ENCODE measurements at places on chromosomes 7 and 10.

DNA sequence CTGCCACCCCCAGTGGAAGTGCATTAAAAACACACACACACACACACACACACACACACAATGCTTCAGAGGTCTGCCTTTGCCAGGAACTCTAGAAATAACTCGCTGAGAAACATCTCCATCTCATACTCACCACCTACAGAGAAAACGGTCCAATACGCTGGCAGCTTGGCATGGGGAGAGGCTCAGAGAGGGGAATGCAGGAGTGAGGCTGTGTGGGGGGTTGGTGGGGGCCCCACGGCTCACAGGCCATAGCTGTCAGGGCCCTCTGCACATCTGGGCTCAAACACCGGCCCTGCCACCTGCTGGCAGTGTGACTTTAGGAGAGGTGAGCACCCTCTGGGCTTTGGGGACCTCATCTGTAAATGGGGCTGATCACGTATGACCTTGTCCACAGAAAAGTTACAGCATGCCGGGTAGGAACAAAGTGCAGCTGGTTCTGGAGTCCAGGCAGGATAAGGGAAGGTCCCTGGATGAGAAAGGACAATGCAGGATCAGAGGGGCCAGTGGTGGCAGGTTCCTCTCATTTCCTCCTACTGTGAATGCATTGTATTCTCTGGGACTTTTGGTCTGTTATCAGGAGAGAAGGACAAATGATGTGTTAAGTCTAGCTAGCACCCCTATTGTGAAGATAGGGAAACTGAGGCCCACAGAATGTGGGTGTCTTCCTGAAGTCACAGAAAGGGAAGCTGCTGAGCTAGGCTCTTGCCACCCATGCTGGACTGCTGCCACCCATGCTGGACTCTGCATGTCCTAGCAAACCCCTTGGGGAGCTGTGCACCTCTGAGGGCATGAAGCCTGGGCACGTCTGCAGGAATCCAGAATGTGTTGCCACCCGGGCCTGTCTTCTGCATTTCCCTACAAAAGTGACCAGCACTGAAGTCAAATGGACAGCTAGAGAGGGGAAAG, 404.6 kb downstream of the RPS24 start:
- DNase-seq: no peak

- peak; percentile 92 for DNase-seq
Measured at GRCh38 chr10:89373916-89374711, 3.7 kb upstream of the IFIT1B start.

DNA sequence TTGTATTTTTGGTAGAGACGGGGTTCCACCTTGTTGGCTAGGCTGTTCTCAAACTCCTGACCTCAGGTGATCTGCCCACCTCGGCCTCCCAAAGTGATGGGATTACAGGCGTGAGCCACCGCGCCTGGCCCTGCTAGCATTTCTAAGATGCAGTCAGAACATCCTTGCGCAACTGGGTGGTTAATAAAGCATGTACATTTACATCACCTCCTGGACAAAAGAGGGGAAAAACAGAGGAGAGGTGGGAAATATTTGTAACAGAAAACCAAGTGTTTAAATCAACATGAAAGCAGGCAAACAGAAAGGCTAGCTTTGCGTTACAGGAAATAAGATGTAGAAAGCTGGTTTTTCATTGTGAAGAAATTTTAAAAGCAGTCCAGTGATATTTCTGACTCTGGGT, 220.9 kb upstream of the KMT2E start:
- DNase-seq: no peak

DNA sequence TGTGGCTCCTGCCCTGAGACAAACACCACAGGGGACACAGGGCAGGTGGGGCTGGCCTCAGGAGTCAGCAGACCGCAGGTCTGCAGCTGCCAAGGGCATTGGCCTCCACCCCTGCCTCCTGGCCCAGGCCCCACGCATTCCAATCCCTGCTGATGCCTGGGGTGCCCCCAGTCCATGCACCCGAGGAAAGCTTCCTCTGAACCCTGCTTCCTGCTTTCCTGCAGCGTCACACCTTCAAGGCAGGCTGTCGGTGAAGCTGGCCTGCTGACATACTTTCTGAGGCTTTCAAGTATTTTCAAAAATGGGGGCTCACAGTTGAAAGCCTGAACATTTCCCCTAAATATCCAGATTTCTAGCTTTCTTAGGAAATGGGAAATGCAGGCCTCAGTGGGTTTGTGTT, 22.5 kb upstream of the ANTXRL start:
- no peak for DNase-seq

DNA sequence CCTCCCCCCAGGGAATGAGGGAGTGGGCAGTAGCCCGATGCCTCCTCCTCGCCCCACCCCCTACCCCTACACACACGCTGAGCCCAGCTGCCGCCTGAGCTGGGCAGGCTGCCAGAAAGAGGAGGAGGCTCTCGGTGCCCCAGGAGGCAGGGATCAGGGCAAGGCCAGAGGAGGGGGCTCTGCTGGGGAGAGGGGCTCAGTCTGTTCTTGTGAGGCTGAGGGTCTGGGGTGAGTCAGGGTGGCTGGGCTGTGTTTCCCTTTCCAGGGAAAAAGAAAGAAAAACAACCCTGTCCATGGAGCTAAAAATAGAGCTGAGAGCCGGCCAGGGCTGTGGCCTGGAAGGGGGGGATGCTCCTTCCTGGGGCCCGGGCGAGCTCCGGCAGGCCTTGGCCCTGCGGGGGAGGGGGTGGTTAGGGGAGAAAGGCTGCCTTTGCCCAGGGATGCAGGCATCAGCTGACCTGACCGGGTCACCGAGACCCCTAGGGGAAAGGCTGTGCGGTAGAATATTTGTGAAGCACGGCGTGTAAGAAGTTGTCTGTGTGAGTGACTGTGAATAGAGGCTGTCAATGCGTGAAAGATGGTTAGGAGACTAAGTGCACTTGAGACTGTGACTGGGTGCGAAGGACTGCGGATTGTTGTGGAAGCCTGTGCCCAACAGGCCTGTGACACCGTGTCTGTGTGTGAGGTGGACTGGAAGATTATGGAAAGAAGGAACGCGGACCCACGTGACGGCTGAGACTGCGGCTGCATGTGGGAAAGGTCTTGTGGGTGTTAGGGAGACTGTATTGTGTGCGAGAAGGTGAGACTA, 1.2 kb upstream of the LZTS2 start:
- peak; percentile 82 for DNase-seq

DNA sequence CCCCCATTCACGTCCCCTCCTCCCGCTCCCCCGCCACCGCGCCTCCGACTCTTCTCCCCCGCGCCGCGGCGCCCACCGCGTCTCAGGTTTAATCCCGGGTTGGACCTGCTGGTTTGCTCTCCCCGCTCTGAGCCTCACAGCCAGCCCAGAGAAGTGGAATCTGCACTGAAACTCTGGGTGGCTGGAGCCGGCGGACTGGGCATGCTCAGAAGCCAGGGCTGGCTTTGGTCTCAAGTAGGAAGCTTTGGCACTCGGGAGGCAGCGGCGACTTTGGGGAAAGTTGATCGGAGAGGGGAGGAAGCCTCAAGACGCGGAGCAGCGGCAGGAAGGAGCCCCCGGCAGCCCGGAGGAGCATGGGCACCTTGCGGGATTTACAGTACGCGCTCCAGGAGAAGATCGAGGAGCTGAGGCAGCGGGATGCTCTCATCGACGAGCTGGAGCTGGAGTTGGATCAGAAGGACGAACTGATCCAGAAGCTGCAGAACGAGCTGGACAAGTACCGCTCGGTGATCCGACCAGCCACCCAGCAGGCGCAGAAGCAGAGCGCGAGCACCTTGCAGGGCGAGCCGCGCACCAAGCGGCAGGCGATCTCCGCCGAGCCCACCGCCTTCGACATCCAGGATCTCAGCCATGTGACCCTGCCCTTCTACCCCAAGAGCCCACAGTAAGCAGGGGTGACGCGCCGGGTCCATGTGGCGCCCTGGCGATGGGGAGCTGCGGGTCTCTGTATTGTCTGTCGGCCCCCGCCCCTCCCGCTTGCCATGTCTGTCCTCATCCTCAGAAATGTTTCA, at the start of gene PRKG1:
PRKG1 (plus strand) TSS at position 250 of the 791 bp plus-strand sequence.
- DNase-seq: no peak

- no peak for DNase-seq
Measured at GRCh38 chr10:53111529-53111928, 338.9 kb upstream of the MBL2 start.

DNA sequence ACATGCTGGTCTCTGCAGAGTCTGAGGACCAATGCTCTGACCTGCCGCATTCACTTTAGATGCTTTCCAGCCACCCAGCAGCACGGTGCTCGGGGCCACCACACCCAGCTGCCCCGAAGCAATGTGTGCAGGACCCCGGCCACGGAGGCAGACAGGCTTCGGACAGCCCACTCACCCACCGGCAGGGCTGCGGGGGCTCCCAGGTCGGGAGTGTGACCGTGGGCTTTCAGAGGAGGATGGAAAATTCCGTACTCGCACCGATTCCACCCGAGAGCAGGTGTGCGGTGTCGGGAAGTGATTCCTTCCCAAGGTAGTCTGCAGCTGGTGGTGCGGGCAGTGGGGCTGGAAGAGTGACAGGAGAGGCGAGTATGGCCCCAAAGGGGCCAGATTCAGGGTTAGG, 190.9 kb downstream of the DNAJB6 start:
- no peak for DNase-seq

GRCh38 chr7:38824948-38825347, 84.0 kb downstream of the VPS41 start:
- DNase-seq: no peak

- DNase-seq: no peak
Measured at GRCh38 chr7:31175672-31176071, 123.6 kb downstream of the ADCYAP1R1 start.

DNA sequence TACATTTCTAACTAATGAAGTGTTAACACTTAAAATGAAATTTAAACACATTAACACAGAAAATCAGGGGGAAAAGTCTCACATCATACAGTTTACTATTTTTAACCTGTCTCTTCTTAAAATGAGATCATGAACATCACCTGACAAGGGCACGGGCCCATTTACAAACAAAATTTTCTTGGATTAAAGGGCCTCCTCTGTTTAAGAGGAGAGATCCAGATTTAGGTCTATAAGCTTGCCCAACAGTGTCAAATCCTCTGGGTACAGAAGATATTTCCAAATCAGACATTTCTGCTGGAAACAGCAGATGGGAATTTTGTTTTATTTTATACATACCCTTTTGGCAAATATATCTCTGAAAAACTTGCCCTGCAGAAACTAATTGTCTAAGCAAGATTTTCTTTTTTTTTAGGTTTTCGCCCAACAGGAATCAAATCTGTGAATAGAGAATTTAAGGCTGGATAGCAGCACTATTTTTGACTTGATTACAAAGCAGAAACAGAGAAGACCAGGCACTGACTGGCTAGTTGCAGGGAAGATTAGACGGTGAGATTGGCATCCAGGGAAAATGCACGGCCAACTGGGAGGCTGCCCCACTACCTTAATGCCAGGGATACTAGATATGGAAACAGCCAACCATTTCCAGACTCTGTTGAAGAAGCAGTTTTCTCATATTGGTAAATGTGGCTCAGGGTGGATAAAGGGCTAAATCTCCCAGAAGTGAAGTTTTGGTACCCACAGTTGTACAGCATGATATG, 173.4 kb downstream of the LRRN3 start:
- DNase-seq: no peak

DNA sequence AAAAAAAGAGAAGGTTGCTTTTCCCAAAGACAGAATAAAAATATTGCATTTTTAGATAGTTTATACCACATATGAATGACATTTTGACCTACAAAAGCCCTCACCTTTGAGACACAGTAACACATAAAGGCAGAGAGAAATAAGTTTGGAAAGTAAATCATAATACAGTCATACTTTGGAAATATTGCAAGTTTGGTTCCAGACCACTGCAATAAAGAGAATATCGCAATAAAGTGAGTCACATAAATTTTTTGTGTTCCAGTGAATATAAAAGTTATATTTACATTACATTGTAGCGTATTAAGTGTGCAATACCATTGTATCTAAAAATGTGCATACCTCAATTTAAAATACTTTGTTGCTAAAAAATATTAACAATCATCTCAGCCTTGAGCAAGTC, 40.3 kb downstream of the CCDC71L start:
- no peak for DNase-seq

DNA sequence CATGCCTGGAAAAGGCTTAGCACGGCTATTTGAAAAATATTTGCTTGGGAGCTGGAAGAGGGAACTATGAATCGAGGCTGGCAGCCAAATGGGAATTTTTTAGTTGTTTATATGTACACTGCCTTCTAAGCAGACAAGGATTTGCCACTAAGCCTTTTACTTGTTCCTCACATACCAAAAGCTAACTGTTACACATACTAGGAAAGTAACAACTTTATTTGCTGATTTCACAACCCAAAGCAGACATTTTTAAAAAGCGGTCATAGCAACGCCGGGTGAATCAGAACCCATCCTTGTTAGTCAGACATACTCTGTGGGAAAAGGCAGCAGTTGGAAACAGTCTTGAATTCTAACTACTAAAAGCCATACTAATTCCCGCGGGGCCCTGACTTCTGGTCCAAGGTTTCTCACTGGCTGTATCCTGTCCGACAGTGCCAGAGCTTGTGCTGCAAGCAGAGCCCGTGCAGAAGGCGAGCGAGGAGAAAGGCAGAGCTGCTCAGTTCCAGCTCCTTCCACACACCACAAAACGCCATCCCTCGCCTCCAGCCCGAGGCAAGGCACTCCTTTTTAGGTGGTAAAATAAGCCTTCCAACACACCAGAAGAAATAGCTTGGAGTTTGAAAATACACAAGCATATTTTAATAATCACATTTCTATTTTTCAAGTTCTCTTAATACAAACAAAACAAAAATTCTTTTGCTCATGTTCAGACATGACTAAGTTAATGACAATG, 89.2 kb downstream of the RNF216 start:
- no peak for DNase-seq

DNA sequence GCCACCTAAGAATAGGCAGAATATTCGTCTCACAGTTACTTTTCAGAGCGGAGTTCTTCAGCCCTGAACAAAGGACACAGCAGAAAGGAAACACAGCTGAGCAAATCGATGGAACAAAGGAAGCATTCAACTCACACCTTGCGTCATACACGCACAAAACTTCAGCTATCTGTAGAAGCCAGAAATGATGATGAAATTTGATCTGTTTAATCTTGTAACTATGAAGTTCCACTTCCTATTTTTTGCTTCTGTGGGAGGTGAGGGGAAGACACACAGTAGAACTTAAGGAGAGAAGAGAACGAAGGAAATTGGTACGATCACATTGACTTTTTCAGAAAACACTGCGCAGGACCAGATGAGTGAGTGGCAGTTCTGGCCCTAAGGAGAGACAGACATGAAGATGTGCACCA, 26.2 kb downstream of the FAM171A1 start:
- no peak for DNase-seq

GRCh38 chr7:73870041-73870492, 9.1 kb downstream of the TMEM270 start:
- no peak for DNase-seq

GRCh38 chr10:113320987-113321386, 231.9 kb upstream of the HABP2 start:
- DNase-seq: no peak

DNA sequence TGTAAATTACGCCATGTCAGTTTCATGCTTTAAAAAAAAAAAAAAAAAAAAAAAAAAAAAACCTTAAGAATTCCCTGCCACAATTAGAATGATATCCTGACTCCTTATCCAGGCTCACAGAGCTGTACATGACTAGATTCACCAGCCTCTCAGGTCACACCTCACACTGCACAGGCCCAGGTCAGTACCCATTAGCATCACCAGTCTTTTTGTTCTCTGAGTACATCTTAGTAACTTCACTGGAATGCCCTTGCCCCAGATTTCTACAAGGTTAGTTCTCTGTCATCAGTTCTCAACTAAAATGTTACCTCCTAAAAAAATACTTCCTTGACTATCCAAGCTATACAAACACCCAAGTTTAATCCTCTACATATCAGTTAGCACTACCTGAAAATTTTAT, 211.0 kb downstream of the LRRN3 start:
- DNase-seq: no peak

- DNase-seq: no peak
Measured at GRCh38 chr7:106384373-106384772, 99.6 kb upstream of the NAMPT start.

Data from hematopoietic multipotent progenitor cell treated with erythropoietin and hydrocortisone succinate and interleukin-3 and kit ligand, for 17 days (in vitro differentiated cells).